CD8-positive, alpha-beta memory T cell (primary cell): ENCODE measurements at places on chromosomes 6 and 20. TPM values are rescaled to one million over a fixed set of nuclear protein-coding genes. Genes with fewer than 3 reads are reported as not detected.

Gene TLDC2
- total RNA-seq = not detected

Gene TNF
- total RNA-seq = 207 TPM

Gene UNC93A
- total RNA-seq = not detected

Gene CD93
- 0.53 TPM for total RNA-seq

Gene PXDC1
- total RNA-seq = 0.15 TPM

Gene MYB
- total RNA-seq = 44.2 TPM

Gene GJA10
- not detected for total RNA-seq

Gene DCDC2
- total RNA-seq = not detected

Gene CCDC170
- total RNA-seq = not detected

Gene CRISP2
- not detected for total RNA-seq

Gene ANKS1A
- 8.7 TPM for total RNA-seq

Gene NKAIN2
- total RNA-seq = not detected

Gene RNF182
- not detected for total RNA-seq

Gene BEND6
- total RNA-seq = not detected

Gene PROKR2
- total RNA-seq = not detected

Gene PPP1R14C
- 1.4 TPM for total RNA-seq

Gene FERMT1
- total RNA-seq = 0.26 TPM

Gene FYN
- total RNA-seq = 481 TPM

Gene LPA
- total RNA-seq = not detected

Gene PRKN
- 0.22 TPM for total RNA-seq

Gene FRS3
- total RNA-seq = 3.7 TPM

Gene CBLN4
- not detected for total RNA-seq

Gene ANKRD66
- total RNA-seq = not detected

Gene ARHGAP18
- 6.5 TPM for total RNA-seq

Gene DEFB132
- total RNA-seq = not detected

Gene IL17A
- 0.63 TPM for total RNA-seq

Gene TRIM38
- total RNA-seq = 10.8 TPM

Gene OR12D1
- not detected for total RNA-seq

Gene OR11A1
- total RNA-seq = not detected

Gene LY6G6C
- total RNA-seq = not detected

Gene PLA2G7
- 2.1 TPM for total RNA-seq

Gene TBXT
- total RNA-seq = not detected
